ENCODE measurements at places on chromosomes 13 and 19.

GRCh38 chr13:88005188-88005587, 334.0 kb downstream of the SLITRK5 start:
- DNase-seq = no peak

DNA sequence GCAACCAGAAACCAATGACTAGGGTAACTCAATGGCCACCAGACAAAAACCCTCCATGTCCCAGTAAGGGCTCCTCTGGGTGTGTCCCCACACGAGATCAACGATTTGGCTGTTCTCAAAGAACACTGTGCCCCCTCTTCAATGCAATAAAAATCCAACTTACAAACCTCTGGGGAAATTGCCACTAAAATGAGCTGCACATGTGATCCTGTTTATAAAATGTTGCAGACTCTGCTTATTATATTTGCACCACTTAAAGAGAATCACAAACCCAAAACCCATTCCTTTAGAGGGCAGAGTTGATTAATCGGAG, 80.5 kb downstream of the STK24 start:
- no peak for DNase-seq

- DNase-seq = no peak
These were observed 1101.9 kb downstream of the PCDH9 start for GRCh38 chr13:66128201-66128600.

- DNase-seq = peak; percentile 45
These were observed 8.7 kb downstream of the SIGLECL1 start for GRCh38 chr19:51259348-51260245.

DNA sequence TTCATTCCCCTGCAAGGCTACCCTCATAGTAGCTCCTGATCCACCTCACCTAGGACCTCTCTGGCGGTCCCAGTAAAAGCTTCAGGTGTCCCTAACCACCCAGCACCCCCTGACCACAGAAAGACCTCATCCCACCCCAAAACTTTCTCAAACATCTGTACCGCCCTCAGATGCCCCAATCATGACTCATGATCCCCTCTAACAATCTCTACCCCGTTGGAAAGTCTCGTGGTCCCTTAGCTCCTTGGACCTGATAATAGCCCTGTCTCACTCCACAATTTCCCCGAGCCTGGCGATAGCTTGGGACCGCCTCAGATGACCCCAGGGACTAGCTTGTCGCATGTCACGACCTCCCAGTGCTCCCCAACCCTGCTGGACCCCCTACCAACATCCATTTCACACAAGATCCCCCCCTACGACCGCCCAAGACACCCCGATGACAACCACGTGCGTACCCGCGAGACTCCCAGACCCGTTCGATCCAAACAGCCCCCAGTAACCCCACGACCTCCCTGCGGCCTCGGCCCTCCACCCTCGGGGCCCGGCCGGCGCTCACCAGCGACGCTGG, 450 bp downstream of the NDUFA11 start:
- DNase-seq = no peak

DNA sequence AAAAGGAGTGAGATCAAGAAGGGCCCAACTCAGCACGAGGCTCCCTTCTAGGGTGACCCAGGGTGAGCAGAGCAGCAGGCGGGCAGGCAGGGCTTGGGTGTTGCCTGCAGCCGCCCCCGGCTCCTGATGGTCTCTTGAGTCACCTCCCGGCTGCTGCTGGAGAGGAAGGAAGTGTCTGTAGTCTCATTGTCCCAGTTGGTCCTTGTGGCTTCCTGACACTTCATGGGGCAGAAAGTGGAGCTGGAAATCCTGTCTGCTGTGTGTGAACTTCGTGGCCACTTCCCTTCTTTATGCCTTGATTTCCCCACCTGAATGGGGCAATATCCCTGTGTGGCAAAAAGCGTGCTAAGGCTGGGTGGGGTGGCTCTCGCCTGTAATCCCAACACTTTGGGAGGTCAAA, 2.5 kb downstream of the MAP1S start:
- DNase-seq = no peak

DNA sequence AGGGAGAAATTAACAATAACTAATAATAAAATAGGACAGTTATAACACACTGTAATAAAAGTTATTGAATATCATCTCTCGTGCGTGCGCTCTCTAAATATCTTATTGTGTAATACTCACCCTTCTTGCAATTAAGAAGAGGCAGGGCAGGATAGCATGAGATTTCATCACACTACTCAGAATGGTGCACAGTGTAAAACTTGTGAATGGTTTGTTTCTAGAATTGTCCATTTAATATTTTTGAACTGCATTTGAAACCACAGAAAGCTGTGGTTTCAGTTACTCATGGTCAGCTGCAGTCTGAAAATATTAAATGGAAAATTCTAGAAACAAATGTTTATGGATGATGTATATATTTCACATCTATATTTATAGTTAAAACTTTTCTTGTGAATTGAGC, 161.1 kb downstream of the DCT start:
- no peak for DNase-seq

DNA sequence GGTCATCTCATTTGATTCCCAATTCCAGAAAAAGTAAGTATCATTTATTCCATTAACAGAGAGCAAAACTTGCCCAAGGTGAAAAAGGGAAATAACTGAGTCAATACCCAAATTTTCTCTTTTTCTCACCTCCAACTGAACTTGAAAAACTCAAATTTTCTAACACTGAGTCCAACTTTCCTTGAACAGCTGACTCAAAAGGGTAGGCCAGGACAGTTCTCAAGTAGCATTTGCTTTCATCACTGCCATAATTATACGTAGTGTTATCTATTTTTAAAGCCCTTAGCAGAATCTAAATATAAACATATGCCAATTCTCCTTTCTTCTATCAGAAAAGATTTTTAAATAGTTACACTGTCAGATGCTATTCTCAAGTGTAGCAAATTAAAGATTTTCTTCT, 3.5 kb downstream of the N4BP2L2 start:
- DNase-seq = no peak

- no peak for DNase-seq
These were observed 88.8 kb downstream of the KCTD12 start for GRCh38 chr13:76797361-76797760.

DNA sequence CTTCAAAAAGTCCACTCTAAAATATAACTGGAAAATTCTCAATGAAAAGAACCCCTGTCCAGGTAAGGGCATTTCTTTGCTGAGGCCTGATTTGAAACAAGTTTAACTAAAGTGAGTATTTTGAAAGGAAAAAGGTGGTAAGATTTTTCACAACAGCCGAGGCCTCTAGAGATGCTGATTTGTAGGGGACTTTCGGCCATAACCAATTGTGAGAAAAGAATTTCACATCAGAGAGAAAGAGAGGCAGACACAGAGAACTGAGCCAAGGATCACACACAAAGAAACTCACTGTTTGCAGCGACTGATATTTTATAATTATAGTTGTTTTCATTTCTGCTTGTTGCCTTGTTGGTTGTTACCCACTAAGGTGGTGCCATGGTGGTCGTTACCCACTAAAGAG, 24.4 kb downstream of the MBD3L2B start:
- DNase-seq = no peak

DNA sequence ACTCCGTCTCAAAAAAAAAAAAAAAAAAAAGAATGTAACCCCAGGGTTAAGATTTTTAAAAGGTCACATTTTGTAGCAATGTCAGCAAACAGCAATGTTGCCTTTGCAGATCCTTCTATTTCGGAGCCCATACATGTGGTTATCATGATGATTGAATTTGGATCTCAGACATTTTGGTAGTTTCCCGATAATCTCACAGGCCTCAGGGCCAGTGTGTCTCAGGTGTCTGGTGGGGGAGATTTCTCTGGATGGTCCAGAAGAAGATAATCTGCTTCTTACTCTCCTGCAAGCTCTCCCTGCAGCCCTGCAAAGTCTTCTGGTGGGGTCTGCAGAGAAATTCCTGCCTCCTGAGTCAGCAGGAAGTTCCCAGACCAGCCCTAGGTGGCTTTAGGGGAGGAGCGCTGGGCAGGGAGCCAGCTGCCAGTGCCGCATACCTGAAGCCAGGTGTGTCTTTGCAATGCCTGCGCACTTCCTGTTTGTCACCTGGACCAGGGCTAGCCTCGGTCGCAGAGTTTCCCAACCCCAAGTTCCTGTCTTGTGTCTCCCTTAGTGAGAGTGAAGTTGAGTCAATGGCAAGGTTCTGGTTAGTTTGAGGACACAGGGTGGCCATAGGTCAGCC, 1.4 kb downstream of the SH2D3A start:
- no peak for DNase-seq

DNA sequence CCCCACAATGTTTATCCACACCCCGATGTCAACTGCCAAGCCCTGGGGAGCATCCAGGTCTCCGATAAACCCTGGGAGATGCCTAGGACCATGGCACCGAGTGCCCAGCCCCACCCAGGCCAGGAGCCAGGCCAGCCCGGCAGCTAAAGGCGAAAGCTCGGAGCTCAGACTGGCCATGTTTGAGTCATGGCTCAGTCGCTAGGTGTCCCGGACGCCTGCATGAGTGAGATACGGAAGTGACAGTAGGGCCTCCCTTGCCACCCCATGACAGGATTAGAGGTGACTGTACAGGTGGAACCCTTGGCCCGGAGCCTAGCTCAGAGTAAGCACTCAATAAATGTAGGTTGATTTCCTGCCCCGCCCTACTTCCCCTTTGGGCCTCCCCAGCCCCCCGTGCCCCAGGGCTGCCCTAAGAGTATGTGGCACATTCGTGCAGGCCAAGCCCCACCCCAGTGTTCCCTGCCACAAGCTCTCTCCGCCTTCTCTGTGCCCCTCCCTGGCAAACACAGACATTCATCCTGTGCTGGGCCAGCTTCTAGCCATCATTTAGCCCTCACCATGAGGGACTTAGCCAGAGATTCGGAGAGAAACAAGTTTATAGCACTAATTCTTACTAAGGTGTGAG, 5.8 kb upstream of the TPM4 start:
- peak; percentile 74 for DNase-seq

DNA sequence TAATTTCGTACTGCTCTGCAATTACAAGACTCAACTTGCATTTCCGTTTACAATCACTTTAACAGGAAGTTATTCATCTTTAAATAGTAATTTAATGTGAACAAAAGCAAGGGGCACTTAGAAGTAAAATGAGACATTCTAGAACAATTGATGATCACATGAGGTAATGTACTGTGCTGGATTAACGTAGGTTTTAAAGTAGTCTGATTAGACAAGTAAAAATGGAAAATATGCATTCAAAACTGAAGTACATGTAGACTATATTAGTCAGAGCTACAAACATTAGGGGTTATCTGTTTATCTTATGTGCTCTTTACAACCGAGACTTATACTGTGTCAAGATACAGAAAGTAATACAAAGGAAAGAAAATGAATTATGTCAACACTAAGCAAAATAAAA, 1528.0 kb downstream of the SLITRK5 start:
- DNase-seq = no peak

DNA sequence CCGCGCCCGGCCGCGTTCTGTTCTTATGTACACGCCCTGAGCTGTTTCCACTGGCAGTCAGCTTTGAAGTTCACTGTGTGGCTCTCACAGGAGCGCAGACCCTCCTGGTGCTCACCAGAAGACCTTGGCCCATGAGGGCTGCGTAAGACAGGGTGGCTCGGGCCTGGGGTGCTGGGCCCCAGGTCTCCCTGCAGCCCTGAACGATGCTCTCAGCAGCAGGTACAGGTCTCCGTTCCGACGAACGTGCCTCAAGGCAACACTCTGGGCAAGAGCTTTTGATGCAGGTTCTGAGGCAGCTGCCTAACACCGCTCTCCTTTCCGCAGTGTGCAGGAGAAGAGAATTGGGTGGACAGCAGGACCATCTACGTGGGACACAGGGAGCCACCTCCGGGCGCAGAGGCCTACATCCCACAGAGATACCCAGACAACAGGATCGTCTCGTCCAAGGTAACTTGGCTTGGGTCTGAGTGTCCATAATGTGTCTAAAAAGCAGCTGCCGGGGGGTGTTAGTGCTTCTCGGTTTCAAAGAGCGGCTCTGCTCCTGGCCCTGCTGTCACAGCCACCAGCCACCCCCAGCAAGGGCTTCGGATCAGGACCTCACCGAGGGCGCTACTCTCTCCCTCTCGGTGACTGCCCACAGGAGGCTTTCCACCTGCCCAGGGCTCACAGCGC, 95.1 kb downstream of the ATP11A start:
- DNase-seq = no peak

DNA sequence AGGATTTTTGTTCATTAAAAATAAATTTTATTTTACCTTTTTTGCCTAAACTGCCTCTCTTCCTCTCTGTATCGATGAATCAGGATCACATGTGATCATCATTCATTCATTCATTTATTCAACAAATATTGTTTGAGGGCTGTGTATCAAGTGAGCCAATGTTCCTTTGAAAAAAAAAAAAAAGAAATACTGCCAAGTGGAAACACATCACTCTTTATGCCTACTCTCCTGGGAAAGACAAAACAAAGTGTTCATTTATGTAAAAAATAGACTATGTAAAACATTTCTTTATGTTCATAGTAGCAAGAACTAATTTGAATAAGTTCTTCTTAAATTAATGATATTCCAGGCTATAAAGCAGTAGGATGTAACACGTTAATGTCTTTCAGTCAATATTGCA, 233.1 kb downstream of the POSTN start:
- DNase-seq = no peak

GRCh38 chr19:47075941-47076340, 27.5 kb upstream of the TMEM160 start:
- DNase-seq = no peak

GRCh38 chr19:30029721-30030510, 87.9 kb downstream of the URI1 start:
- DNase-seq = no peak

DNA sequence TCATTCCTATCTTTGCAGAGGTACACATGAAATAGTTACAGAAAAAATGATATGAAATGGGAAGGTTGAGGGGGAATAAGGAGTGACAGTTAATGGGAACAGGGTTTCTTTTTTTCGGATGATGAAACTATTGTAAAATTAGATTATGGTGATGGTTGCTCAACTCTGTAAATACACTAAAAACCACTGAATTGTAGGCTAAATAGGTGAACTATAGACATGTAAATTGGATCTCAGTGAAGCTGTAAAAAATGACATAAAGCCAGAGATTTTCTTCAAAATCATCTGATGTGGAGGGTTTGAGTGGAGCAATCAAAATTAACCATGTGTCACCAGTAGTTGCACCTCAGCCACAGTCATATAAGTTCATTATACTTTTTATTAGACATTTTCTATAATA, 6.6 kb upstream of the FLT3 start:
- DNase-seq = no peak

GRCh38 chr13:93304868-93305613, 78.4 kb downstream of the GPC6 start:
- DNase-seq = no peak

DNA sequence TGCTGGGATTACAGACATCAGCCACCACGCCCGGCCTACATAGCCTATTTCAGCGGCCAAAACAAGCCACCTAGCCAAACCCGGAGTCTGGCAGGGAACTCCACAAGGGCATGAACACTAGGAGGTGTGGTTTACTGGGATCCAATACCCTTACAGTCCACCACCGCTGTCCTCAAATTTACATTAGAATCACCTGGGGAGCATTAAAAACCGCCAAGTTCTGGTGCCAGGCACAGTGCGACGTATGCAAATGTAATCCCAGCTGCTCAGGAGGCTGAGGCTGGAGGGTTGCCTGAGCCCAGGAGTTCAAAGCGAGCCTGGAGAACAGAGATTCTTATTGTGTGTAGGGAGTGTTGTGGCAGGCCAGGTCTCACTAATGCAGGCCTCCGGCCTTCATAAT, 4.2 kb upstream of the AP1M1 start:
- no peak for DNase-seq

GRCh38 chr19:51036519-51036918, 1.7 kb upstream of the KLK12 start:
- DNase-seq = no peak

- no peak for DNase-seq
These were observed 14.9 kb upstream of the ZBTB7A start for GRCh38 chr19:4081441-4082129.
